ENCODE measurements at places on chromosomes 13 and 19.

DNA sequence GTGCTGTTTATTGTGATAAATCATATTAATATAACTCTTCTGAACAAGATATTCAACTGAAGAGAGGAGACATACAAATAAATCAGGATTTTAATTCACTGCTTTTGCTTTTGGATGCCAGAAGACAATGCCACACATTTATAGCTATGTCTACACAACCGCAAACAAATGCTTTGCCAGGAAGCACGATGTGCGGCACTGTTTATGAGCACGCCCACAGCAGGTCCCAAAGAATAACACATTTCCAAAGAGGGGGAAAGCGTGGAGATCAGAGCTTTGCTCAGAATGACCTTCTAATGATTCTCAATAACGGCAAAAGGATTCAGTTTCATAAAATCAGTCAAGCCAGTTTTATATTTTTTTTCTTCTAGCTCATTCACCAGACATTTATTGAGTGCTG, 16.7 kb downstream of the FAM216B start:
- DNase-seq = no peak

- no peak for DNase-seq
Observed at GRCh38 chr13:50991579-50992521, 82.3 kb downstream of the RNASEH2B start.

DNA sequence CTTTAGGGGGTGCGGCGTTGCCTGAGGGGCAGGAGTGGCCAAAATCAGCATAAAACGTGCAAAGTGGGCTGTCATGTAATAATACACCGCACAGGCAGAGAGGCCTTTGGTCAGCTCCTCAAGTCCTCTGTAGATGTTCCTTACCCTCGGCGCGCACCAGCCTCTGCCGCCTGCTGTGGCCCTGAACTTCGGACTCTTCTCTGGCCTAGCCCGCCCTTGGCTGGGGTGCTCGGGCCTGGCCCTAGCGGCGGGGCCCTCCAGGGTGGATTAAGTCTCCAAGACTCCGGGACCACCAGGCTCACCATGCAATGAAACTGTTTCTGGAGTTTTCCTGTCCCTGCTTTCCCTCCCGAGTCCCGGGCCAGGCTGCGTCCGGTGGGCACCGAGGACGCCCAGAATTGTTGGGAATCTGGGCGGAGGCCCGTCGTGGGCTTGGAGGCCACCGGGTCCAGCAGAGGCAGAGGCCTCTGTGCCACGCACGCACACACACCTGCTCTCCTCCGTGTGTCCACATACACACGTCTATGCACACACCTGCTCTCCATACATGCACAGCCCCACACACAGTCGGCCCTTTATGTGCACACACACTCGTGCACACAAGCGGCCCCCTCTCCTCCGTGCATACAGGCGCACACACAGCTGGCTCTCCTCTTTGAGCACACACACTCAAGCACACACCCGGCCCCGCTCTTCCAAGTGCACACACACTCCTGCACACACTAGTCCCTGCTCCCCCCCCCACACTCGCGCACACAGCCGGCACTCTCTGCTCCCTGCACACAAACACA, 1.5 kb upstream of the TFDP1 start:
- no peak for DNase-seq

- no peak for DNase-seq
Observed at GRCh38 chr13:59356607-59357006, 807.1 kb downstream of the DIAPH3 start.

DNA sequence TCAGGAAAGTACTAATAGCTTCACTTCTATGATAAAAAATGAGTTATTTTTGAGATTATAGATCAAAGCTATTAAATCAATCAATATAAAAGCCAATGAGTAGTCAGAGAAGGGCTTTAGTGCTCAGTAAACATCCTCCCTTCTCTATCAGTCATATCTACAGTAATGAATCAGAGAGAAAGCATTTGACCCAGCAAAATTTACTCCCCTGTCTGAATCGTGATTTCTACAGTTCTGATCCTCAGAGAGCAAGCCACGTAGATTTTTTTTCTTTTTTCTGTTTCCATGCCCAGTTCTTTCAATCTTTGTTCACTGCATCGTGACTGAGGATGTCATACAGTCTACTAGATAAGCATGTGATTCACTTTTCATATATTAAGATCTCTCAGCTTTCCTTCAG, 16.2 kb upstream of the MBNL2 start:
- no peak for DNase-seq

DNA sequence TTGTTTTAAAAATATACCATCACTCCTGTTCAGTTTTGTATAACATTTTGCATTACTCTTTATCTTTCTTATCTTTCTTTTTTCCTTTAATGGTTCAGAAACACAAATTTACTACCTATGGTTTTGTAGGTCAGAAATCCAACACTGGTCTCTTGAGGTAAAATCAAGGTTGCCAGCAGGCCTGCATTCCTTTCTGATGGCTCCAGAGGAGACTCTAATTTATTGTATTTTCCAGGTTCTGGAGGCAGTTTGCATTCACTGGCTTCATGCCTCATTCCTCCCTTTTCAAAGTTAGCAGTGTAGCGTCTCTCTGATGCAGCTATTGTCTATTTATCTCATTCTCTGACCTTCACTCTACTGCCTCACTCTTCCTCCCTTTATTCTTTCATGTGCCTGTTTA, 767.4 kb downstream of the SLITRK6 start:
- DNase-seq = no peak

GRCh38 chr19:6740589-6741343, 1.3 kb downstream of the TRIP10 start:
- peak; percentile 11 for DNase-seq

- peak; percentile 36 for DNase-seq
Observed at GRCh38 chr19:12293777-12294248, 870 bp downstream of the ZNF44 start.

- DNase-seq = no peak
Observed at GRCh38 chr19:3459089-3459881, 21.0 kb downstream of the SMIM24 start.

DNA sequence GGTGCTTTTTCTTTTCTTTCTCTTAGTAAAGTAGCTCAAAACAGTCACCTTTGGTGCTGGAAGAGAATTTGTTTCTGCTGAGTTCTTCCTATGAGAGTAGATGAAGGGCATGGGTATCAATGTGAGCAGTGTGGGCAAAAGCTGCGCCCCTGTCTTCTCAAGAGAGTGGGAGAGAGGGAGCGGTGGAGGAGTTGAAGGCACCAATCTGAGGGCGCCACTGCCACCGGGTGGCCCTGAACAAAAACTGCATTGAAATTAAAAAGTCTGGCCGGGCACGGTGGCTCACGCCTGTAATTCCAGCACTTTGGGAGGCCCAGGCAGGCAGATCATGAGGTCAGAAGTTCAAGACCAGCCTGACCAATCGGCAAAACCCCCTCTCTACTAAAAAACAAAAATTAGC, 28.7 kb upstream of the EPHX3 start:
- DNase-seq = no peak

DNA sequence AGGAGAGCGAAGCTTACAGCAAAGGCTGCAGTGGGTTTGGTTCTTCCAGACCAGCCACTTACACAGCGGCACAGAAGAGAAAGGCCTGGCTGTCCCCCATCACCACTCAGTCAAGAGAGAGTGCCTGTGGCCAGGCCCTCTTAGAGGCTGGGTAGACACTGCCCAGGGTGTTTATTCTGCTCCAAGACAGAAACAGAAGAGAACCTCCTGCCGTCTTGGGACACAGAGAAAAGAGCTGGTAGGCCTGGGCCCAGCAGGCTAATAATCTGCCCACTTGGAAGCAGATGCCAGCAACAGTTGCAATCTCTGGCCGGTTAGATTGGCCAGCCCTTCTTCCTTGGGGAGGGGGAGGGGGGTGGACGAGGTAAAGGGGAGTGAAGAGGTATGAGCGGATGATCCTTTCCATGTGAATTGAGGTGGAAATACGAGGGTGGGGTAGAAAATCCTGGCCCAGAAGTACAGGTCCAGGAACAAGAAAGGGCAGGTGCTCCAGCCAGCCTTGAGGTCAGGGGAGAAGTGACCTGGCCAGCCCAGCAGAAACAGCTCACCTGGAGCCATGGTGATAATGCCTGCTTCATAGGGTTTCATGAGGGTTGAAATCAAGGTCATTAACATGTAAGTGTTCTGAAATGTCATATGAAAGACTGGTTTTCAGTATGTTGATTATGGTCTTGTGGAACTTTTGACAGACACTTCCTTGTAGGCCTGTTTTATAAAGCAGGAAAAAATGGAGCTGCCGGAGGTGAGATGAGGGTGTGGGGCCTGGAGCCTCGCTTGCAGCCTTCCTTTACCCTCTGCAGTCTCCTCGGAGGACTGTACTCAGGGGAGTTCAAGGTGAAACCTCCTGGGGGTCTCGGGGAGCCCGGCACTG, 116.9 kb downstream of the SIPA1L3 start:
- DNase-seq = no peak

DNA sequence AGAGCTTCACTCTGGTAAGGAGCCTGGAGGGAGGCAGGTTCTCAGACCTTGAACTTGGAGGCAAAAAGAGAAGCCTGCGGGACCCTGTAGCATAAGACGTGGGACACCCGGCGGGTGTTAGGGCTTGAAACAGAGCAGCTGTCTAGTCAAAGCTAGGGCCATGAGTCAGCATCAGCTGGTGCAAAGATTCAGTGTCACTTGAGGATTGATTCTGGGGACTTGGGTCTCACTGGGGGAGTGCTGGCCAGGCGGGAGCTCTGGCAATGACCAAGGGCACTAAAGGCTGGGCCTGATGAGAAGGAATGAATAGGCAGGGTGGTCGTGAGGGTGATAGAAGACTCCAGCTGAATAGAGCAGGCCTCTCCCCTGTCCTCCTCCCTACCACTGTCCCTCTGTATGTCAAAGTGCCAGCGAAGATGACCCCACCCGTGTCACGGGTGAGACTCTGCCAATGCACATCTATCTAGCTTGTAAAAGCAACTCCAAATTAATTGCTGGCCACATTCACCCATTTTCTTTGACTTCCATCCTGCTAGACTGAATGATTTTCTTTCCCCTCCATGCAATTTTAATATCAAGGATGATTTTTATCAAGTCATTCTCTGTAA, 97.1 kb downstream of the MBNL2 start:
- no peak for DNase-seq

- no peak for DNase-seq
Observed at GRCh38 chr19:7444042-7444441, 44.8 kb downstream of the PEX11G start.

- no peak for DNase-seq
Observed at GRCh38 chr13:40146611-40147117, 491.2 kb downstream of the COG6 start.

GRCh38 chr13:98782654-98783053, 30.2 kb upstream of the SLC15A1 start:
- DNase-seq = no peak

DNA sequence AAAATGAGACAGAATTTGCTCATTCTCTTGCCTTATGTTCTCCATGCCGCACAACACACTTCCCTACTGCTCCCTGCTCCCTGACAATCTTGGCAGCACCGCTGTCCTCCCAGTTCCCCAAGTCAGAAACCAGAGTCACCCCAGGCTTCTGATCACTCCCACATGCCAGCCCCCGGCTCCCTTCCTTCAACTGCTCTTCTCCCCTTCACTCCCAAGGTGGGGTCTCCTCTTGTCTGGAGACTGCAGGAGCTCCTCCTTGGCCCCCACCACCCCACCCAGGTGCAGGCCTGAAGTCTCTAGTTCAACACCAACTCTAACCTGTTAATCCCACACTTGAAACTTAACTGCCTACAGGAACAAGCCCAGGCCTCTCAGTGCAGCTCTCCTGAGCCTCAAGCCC, 16.8 kb upstream of the AKAP8 start:
- no peak for DNase-seq

DNA sequence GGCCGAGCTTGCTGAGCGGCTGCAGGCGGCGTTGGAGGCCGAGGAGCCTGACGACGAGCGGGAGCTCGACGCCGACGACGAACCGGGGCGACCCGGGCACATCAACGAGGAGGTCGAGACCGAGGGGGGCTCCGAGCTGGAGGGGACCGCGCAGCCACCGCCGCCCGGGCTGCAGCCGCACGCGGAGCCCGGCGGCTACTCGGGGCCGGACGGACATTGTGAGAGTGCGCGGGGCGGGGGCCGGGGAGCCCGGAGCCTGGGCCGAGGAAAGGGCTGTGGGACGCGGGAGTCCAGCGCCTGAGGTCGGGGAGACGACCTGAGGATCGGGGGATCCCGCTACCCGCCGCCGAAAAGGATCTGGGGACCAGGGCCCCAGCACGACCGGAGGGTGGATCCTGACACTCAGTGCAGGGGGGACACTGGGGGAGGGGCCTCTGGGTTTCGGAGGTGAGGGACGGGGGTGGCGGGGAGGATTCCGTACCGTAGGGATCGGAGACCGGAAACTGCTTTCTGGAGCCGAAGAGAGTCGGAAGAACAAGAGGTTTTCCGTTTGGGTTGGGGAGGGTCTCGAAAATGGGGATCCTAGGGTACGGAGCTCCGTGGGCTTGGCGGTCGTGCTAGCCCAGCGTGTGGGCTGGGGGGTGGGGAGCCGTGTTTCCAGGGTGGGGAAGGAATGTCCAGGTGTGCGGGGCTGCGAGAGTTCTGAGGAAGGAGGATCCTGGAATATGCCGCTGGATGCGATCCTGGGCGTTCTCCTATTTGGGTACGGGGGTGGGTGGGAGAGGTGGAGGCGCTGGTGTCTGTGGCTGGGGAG, 616 bp downstream of the HNRNPUL1 start:
- DNase-seq = peak; percentile 33

GRCh38 chr13:46086421-46086922, 18.4 kb downstream of the CPB2 start:
- DNase-seq = no peak

DNA sequence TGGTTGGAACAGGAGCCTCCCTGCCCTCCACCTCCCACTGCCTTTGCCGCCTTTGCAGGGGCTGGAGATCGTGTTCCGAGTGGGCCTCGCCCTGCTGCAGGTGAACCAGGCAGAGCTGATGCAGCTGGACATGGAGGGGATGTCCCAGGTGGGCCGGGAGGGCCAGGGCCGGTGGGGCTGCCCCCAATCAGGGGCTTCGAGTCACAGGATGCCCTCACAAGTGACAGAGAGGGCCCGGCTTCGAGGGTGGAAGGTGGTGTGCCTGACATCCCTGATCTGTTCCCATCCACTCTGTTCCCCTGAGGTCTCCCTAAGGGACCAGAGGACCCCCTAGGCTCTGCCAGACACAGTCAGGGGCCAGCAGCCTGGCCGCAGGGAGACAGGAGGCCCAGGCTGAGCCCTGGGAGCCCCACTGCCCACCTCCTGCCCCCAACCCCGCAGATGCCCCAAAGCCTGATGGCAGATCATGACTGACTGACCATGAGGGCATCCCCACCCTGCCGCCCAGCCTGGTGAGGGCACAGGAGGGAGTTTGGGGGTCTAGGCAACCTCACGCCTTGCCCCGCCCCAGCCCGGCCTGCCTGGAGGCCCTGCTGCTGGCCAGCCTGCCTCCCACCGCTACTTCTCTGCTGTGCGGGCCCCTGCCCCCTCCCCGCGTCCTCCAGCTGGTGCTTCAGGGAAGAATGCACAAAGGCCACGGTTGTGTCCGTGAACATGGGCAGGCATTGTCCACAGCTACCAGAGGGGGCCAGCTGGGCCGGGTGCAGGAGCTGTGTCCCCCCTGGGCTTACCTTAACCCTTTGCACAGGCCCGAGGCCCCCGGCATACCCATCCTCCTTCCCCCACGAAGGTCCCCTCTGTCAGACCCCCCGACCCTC, 21.8 kb downstream of the EVI5L start:
- DNase-seq = no peak

GRCh38 chr19:48418317-48419064, 25.0 kb downstream of the GRIN2D start:
- no peak for DNase-seq

Data from effector CD4-positive, alpha-beta T cell (primary cell).